NCI-H1092 treated with DMSO at 0.1 percent for 48 hours (cell line): ENCODE measurements at places on chromosomes 6 and 20.
A peak's percentile ranks its signal among the peaks of the same experiment; 100 is the strongest.

DNA sequence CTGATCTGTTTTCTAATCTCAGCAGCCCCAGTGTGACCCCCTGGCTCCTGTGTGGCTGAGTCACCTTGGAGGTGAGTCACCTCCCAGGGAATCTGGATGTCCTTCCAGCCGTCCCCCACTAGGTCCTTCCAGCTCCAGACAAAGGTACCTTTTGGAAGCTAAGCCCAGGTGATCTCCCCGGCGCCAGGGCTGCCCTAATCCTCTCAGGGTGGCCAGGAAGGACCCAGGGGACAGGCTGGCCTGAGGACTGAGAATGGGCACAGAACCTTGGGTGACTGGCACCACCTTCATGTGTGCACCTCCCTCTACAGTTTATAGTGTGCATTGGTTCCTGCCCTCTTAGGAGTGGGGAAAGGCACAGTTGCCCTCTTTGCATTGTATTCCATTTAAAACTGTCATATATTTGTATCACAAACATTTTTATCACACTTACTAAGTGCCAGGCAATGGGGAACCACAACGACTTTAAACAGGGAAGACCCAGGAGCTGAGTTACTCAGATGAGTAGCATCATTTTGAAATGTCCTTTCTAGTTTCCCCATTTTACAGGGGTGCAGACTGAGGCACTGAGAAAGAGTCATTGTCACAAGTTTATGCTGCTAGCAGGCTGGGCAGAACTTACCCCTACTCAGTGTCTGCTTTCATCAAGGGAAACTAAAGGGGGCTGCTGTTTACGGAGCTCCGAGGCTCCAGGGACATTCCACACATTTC lies 2.6 kb upstream of the BPIFB4 start:
- no peak for DNase-seq

DNA sequence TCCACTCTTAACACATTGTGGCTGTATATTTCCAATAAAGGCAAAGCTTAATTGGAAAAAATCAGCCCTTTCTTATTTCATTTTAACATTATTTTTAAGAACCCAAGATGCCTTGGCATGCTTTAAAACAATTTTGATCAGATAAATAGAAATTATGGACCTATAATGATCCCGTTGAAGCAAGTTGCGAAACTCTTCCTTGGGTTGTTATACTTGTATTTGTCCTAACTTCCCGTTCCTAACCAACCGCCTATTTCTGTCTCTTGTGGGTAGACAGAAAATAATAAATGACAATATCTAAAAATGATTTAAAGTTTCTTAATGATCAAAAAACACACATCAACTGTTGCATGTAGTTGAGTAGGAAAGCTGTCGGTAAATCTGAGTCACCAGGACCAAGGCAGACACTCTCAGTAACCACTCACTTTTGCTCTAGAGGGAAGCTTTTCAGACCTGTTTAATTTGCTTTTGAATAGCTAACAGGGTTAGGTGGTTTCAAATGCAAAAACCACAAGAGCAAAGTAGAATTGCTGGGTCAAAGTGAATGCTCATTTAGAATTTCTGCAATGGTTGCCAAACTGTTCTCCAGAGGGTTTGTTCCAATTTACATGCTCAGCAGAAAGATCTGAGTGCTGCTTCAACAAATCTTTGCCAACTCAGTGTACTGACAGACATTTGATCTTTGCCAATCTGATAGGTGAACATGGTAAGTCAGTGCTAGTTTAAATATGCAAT lies 34.2 kb upstream of the KCNK5 start:
- DNase-seq, result no peak

DNA sequence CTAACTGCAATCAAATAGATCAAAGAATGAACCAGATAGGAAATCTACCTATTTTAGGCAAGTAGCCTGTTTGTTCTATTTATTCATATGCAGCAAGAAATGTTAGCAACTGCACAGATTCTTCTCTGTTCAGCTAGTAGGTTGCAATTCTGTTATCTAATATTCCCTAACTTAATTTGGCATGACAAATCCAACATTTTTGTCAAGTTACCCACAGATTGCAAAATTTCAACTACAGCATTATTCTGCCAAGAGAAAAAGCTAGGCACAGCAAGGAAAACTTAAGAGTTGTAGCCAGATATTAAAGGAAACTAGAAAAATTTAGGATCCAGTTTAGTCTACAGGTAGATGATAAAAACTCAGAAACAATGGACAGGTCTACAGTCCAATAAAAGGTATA lies 104.4 kb upstream of the SYNCRIP start:
- no peak for DNase-seq

DNA sequence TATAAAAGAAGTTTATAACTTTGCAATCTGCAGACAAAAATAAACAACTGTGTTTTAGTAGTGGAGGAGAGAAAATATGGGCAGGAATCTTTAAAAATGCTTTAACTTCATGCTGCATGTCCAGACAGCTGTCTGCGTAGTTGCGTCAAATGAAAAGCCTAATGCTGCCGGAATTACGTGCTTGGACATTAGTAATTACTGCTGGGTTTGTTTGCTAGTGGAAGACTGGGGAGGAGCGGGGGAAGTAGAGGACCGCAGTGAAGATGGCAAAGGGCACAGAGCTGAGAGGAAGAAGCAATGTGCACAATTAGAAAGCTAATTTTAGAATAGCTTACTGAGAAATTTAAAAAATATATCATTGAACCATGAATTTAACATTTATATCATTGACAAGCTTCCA lies 2.4 kb downstream of the SNAP25 start:
- DNase-seq, result no peak

DNA sequence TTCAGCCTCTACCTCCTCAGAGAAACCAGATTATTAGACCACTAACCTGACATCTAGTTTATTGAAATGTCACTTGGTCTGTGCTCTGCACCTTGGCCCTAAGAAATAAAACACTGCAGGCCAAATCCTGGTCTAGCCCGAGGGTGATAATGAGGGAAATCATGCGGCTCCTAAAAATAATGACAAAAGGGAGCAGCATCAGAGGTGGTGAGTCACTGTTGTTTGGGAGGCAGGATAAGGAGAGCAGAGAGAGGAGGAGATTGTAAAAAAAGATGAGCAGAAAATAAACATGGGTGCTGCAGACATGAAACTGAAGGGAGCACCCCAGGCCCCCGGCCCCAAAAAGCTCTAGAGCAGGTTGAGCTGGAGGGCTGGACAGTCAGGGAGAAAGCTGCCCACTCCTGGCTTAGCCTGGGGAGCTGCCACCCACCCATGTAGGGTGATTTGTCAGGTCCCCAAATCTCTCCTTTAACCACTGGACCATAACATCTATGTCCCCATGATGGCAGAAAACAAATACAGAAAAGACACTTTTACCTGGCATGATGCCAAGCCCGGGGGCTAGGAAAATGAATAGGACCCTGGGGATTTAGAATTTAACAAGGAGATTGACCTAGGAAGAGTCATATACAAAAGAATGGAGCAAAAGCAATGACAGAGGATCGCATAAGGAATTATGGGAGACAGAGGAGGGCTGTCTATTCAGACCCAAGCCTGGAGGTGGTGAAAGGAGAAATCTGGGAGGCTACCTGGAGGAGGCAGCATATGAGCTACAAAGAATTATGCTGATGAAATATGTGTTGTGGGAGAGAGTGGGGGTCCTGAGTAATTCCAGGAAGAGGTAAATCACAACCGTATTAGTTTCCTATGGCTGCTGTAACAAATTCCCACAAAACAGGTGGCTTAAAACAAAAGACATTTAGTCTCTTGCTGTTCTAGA lies 103.7 kb downstream of the SNAP25 start:
- peak; percentile 34 for DNase-seq

GRCh38 chr6:143221698-143222097 lies 161.0 kb downstream of the AIG1 start:
- no peak for DNase-seq

GRCh38 chr6:150301846-150302519 lies 66.8 kb upstream of the IYD start:
- DNase-seq, result no peak

- no peak for DNase-seq
Measured at GRCh38 chr6:157038610-157039009, 261.4 kb downstream of the ARID1B start.

DNA sequence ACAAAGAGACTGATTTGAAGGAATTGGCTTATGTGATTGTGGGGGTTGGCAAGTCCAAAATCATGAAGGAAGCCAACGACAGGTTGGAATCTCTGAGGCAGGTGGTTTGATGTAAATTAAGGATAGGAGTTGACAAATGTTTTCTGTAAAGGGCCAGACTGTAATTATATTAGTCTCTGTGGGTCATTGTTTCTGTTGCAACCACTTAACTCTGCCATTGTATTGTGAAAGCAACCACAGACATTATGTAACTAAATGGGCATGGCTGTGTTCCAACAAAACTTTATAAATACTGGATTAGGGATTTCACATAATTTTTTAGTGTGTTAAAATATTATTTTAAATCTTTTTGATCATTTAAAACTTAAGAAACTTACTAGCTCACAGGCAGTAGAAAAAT lies 199.2 kb upstream of the MYLIP start:
- DNase-seq, result no peak

- no peak for DNase-seq
Measured at GRCh38 chr20:18057994-18058349, 256 bp upstream of the OVOL2 start.

- DNase-seq, result no peak
Measured at GRCh38 chr6:166567107-166567506, 19.4 kb downstream of the RAMACL start.

DNA sequence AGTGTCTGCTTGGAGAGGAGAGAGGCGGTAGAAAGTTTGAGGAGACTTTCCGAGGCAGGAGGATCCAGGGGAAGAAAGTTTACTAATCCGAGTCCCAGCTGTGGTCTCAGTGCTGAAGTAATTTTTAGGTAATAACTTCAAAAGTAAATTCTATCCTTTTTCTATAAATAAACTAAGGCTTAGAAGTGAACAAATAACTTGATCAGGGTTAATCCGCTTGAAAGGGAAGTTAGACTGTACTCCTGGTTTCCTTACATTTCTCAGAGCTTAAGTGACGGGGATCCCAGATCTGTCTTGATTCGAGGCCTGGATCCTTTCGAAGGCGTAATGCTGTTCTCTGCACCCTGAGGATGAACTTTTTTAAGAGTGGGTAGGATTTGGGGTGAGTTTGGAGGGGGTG lies 2.6 kb downstream of the STK35 start:
- DNase-seq, result no peak

DNA sequence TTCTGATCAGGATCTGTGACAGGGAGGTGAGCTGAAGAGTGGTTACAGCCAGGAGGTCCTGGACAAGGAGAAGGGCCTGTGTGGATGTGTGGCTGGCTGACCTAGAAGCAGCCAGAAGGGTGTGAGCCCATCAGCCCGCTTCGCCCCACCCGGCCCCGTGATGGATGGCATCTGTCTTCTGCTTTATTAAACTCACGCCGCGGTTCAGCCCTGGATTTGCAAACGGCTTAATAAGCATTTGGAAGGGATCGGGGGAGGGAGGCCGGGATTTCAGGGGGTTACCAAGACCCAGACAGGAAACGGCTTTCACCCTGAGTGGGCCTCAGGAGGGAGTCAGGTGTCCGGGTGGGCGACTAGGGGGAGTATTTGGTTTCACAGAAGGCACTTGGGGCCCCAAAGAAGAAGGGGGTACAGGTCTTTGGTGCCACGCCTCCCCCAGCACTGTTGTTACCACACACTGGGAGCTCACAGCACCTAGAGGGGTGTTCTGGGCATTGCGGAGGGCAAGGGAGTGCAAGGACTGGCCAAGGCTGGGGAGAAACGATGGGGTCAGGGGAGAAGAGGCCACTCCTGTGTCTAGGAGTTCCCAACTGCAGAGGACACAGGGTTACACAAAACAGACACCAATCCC lies 53.8 kb upstream of the FOXP4 start:
- DNase-seq, result no peak

DNA sequence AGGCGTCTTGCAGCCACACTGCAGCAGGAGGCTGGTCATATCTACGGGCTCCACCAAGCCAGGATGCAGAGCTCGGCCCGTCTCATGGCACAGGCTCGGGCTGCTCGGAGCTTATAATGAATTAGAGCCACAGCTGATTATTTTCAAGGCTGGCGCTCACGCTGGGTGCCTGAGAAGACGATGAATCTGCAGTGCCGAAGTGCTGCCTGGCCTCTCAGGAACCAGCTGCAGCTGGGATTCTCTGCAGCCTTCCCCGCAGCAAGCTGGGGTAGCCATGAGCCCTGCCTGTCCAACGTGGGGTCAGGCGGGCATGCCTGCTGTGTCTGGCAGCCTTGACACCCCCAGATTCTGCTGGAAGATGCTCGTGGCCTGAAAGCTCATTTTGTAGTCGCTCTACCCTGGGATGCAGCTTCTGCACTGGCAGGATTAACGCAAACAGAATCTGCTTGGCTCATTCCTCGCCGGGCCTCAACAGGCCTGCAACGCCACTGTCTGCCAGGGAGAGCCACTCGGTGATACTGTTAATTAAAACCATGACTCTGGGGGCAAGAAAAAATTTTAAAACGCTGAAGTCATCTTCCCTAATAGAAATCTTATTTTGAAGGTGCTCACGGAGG lies 104.3 kb downstream of the CDH26 start:
- no peak for DNase-seq

DNA sequence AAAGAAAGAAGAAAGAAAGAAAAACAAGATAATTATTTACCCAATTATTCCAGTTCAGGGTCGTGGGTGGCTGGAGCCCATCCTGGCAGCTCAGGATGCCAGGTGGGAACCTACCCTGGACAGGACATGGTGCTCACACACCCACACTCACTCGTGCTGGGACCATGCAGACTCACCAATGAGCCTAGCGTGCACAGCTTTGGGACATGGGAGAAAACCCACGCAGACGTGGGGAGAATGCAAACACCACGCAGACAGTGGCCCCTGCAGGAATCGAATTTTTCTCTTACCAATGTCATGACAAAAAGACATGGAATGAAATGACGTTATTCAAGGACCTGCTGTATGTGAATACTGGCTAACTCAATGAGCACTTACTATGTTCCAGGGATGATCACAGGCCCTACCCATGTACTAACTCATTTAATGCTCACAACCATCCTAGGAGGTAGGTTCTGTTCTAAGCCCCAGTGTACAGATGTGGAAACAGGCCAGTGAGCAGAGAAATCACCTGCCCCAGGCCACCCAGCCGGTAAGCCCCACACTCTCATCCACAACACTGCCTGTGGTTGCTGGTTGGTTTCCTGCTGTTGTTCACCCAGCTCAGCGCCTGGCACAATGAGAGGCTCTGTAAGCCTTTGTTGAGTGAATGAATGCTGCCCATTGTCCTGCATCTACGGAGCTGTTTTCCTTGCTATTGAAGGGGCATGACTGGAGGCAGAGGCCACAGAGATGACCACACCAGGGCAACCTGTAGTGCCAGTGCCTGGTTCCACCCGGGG lies 6.8 kb upstream of the PI16 start:
- DNase-seq, result no peak

GRCh38 chr20:18790787-18791186 lies 22.8 kb upstream of the SCP2D1 start:
- DNase-seq, result no peak

DNA sequence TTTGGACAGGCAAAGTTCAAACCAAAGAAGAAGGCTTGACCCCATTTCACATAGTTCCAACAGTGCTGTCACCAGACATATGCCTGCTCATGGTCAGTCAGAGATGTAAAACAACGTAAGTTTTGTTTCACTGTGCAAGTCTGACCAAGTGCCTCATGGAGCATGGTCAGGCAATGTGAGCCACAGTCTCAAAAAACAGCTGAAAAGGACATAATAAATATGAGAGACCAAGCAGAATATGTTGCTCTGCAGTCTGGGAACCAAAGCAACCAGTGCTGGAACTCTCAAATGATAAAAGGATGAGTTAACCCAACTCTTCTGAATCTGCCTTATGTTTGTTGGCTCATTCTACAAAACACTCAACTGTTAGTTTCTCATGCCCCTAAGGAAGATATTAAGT lies 39.9 kb upstream of the DST start:
- no peak for DNase-seq

GRCh38 chr20:651713-652614 lies 1.0 kb downstream of the SRXN1 start:
- DNase-seq, result no peak
